ENCODE measurements at places on chromosomes 2 and 18.

GRCh38 chr2:69201259-69201658, 185.8 kb downstream of the GFPT1 start:
- peak; percentile 37 for DNase-seq

- no peak for DNase-seq
Observed at GRCh38 chr18:76489081-76489480, 6.0 kb downstream of the ZNF516 start.

DNA sequence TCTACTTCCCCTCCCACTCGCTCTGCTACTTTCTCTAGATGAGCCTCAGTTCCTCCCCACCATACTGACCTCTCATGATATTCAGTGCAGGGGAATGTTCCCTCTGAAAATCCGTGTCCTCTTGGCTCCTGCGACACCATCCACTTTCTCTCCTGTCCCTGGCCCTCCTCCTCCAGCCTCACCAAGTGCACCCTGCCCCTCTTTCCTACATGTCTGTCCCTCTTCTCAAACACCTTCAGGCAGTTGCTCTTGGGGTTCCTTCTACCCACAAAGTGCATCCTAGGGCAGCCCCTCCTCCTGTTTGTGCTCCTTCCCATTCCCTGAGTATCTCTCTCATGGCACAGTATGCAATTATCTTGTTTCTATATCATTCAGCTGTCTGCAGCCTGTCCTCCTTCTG, 246.4 kb upstream of the RAB6C start:
- no peak for DNase-seq

GRCh38 chr2:38301969-38302702, 74.9 kb downstream of the ATL2 start:
- no peak for DNase-seq

DNA sequence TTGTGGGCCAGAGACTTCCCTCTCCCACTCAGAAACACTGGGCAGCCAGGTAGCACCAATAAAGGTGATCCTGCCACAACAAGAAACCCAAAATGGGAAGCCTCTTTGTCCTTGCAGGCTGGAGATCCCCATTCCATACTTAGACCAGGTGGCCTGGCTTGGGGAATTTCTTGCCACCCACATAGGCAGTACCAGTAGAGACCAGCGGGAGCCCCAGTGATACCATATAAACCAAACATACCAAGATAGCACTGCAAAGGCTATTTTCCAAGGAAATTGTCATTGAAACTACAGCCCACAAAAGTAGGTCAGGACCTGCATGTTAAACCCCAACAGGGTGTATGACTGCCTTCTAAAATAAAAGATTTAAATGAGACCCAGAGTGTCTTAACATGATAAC, 171.6 kb downstream of the DIS3L2 start:
- DNase-seq, result no peak

- DNase-seq, result no peak
Observed at GRCh38 chr2:136054856-136055255, 63.1 kb downstream of the CXCR4 start.

DNA sequence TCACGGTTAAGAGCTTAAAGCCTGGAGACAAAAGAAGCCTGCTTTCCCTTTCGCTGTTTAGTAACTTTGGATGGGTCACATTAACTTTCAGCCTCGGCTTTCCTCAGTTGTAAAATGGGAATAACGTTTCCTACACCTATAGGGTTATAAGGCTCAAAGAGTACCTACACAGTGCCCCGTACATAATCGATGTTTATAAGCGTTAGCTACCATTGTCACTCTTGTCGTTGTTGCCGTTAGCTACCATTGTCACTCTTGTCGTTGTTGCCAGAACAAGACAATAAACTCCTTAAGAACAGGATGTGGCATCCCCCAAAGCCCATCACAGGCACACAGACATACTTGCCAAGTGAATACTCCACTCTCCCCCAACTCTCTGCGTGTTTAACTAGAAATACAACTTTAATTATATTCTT, 901 bp upstream of the MFSD6 start:
- no peak for DNase-seq

DNA sequence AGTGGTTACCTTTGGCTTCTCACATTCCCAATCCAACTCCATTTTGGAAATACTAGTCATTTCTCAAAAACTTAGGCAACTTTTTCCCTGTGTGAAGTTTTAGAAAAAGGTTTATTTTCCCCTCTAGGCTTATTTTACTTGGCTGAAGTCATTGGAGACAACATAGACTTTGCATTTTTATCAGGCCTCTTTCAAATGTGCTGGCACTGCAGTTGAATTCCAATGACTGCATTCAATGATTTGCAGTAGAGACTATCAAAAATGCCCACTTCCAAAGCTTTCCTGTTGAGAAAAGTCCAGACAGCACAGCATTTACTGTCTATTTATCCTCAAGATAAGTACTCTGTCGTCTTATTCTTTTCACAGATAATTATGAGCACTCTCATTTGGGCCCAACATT, 70.1 kb downstream of the ONECUT2 start:
- no peak for DNase-seq

GRCh38 chr2:28407131-28407975, 14.7 kb downstream of the FOSL2 start:
- DNase-seq, result peak; percentile 73

Data from inflammatory macrophage treated with lipopolysaccharide for 4 hours (primary cell).